ENCODE measurements at places on chromosomes 6 and 20. TPM values are rescaled to one million over a fixed set of nuclear protein-coding genes. Genes with fewer than 3 reads are reported as not detected.

The BEND6 gene
- 19.1 TPM for total RNA-seq

The ACTL10 gene
- 2.1 TPM for total RNA-seq

The BCAS4 gene
- 14.2 TPM for total RNA-seq

The GTPBP2 gene
- total RNA-seq: 123 TPM

The ZNF184 gene
- total RNA-seq: 8.2 TPM

The CCDC170 gene
- total RNA-seq: 1.6 TPM

The RAET1E gene
- 0.11 TPM for total RNA-seq

The TULP1 gene
- total RNA-seq: under 0.01 TPM

The TRERF1 gene
- 7.2 TPM for total RNA-seq

The RUNX2 gene
- total RNA-seq: 3.2 TPM

The AIF1 gene
- not detected for total RNA-seq

The TFAP2D gene
- not detected for total RNA-seq

The PHIP gene
- 32.2 TPM for total RNA-seq

The RAMACL gene
- 2.3 TPM for total RNA-seq

The ADGRB3 gene
- total RNA-seq: under 0.01 TPM

The PRL gene
- total RNA-seq: not detected

The HCK gene
- total RNA-seq: not detected

The ZBTB22 gene
- total RNA-seq: 19.5 TPM

The NAA20 gene
- 42.0 TPM for total RNA-seq

The MATN4 gene
- 0.11 TPM for total RNA-seq

The RAD21L1 gene
- not detected for total RNA-seq

The PRICKLE4 gene
- total RNA-seq: not detected

The MAN1A1 gene
- total RNA-seq: 131 TPM

The PCK1 gene
- not detected for total RNA-seq

The OPRM1 gene
- not detected for total RNA-seq

The HTR1B gene
- total RNA-seq: not detected

The THBS2 gene
- total RNA-seq: 425 TPM

All from uterine smooth muscle cell (primary cell).